ENCODE measurements at places on chromosomes 7 and 10. TPM values are rescaled to one million over a fixed set of nuclear protein-coding genes. Genes with fewer than 3 reads are reported as not detected.

The IMPDH1 gene
- total RNA-seq, result 66.6 TPM

The FOXI2 gene
- total RNA-seq, result not detected

The TFPI2 gene
- total RNA-seq, result not detected

The LIPK gene
- total RNA-seq, result not detected

The ARMH3 gene
- total RNA-seq, result 28.0 TPM

The MMRN2 gene
- not detected for total RNA-seq

The DEPP1 gene
- total RNA-seq, result 4.4 TPM

The CALHM3 gene
- not detected for total RNA-seq

The ZNF804B gene
- total RNA-seq, result not detected

The CDHR3 gene
- 3.1 TPM for total RNA-seq

The UNCX gene
- total RNA-seq, result not detected

The GPR158 gene
- total RNA-seq, result not detected

The VIPR2 gene
- total RNA-seq, result 0.56 TPM

The DIP2C gene
- total RNA-seq, result 2.8 TPM

The GRID1 gene
- not detected for total RNA-seq
